ENCODE measurements at places on chromosomes 3 and 15. TPM values are rescaled to one million over a fixed set of nuclear protein-coding genes. Genes with fewer than 3 reads are reported as not detected.

CTXN2 gene
- total RNA-seq = 0.05 TPM

PLA2G4E gene
- total RNA-seq = not detected

FGF12 gene
- not detected for total RNA-seq

TMEM43 gene
- 36.7 TPM for total RNA-seq

HRG gene
- total RNA-seq = not detected

LIPH gene
- total RNA-seq = not detected

DTWD1 gene
- total RNA-seq = 22.0 TPM

CHST2 gene
- total RNA-seq = 7.7 TPM

CX3CR1 gene
- 0.48 TPM for total RNA-seq

CSTA gene
- total RNA-seq = not detected

MBD4 gene
- 41.9 TPM for total RNA-seq

CCR4 gene
- total RNA-seq = 241 TPM
